Smooth muscle cell of the umbilical artery (primary cell): ENCODE measurements at places on chromosomes 1 and 21. TPM values are rescaled to one million over a fixed set of nuclear protein-coding genes. Genes with fewer than 3 reads are reported as not detected.

The OR10X1 gene
- total RNA-seq = not detected in 2 replicates

The TRNP1 gene
- 14.8 and 17.0 TPM in 2 replicates for total RNA-seq

The ALPL gene
- 0.30 and 2.7 TPM in 2 replicates for total RNA-seq

The MIXL1 gene
- not detected in 2 replicates for total RNA-seq

The CDK18 gene
- 0.89 and 6.1 TPM in 2 replicates for total RNA-seq

The KRTAP19-3 gene
- total RNA-seq = not detected in 2 replicates

The COL24A1 gene
- total RNA-seq = 0.92 and 1.8 TPM in 2 replicates

The ETNK2 gene
- total RNA-seq = 0.60 and 1.5 TPM in 2 replicates

The ZBTB8B gene
- total RNA-seq = under 0.01 TPM in 2 replicates

The TRIM45 gene
- 2.4 and 5.3 TPM in 2 replicates for total RNA-seq

The MROH7 gene
- total RNA-seq = under 0.01 and 0.14 TPM in 2 replicates

The WDR64 gene
- not detected in 2 replicates for total RNA-seq

The SERTAD4 gene
- 0.59 and 0.78 TPM in 2 replicates for total RNA-seq

The NUDT17 gene
- 2.4 and 2.7 TPM in 2 replicates for total RNA-seq

The PKNOX1 gene
- 13.1 and 40.2 TPM in 2 replicates for total RNA-seq

The CYP2J2 gene
- total RNA-seq = under 0.01 and 0.32 TPM in 2 replicates

The FNBP1L gene
- 26.1 and 29.9 TPM in 2 replicates for total RNA-seq

The BECN2 gene
- total RNA-seq = not detected in 2 replicates

The ERICH3 gene
- 0.05 TPM in 1 of 2 replicates, not detected in the other for total RNA-seq

The PAX7 gene
- total RNA-seq = not detected in 2 replicates

The EBNA1BP2 gene
- total RNA-seq = 57.9 and 83.9 TPM in 2 replicates

The CD1B gene
- not detected in 2 replicates for total RNA-seq

The SPATC1L gene
- total RNA-seq = 3.3 and 5.2 TPM in 2 replicates
